ENCODE measurements at places on chromosomes 11 and 22.

DNA sequence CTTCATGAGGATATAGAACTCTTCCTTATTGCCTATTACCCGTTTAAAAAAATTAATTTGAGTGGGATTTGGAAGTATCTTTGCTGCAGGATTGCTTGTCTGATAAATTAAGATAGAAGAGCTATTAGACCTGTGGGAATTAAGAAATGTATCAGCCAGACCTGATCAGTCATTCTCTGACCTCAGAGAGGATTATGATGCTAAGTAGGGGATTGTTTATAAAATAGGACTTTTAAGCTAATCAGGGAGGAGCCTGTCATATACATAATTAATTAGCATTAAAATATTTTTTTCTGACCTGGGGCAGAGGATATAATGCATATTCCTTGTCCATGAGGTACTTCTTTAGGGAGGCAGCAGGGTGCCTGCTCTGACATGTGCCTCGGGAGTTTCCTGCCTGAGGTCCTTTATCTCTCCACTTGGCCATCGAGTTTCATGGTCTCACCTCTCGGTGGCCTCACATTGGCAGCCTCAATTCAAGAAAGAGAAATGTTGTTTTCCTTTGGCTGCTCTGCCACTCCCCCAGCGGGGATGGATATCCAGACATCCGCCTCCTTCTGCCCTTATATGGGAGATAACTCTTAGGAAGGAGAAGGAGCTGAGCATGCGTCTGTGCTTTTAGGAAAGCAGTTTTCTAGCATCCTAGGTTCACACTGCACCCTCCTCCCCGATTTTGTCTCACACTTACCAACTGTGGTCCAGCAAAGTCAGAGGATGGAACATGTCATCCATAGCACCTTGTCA, 41.1 kb downstream of the DIXDC1 start:
- no peak for DNase-seq

DNA sequence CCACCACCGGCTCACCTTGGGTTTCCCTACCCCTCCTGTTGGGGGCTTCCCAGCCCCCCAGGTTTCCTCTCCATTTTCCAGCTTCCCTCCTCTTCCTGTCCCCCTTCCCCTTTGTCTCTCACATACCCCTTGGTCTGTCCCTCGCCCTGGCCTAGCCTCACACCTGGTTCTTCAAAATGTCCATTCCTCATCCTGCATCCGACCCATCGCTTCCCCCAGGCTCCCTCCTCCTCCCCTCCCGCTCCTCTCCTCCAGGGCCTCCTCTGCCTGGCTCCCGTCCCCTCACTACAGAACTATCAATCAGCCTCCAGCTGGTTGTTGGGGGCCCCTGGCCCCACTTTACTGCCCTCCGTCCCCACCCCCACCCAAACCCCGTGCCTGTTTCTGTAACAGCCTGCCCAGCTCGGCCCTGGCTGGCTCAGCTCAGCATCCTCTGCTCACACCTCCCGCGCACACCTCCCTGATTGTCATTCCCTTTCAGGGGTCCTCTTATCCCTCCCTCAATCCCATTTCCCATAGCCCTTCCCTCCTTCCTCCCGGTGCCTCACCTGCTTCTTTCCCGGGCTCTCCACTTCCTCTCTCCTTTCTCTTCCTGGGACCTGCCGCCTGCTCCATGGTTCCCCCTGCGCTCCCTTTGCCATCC, 1.2 kb downstream of the CNIH2 start:
- no peak for DNase-seq

GRCh38 chr22:37331034-37331428, 48.7 kb downstream of the CYTH4 start:
- no peak for DNase-seq

GRCh38 chr11:65129649-65130441, 4.5 kb downstream of the SYVN1 start:
- no peak for DNase-seq

- DNase-seq, result no peak
Measured at GRCh38 chr11:44376423-44376822, 66.5 kb upstream of the ALX4 start.

DNA sequence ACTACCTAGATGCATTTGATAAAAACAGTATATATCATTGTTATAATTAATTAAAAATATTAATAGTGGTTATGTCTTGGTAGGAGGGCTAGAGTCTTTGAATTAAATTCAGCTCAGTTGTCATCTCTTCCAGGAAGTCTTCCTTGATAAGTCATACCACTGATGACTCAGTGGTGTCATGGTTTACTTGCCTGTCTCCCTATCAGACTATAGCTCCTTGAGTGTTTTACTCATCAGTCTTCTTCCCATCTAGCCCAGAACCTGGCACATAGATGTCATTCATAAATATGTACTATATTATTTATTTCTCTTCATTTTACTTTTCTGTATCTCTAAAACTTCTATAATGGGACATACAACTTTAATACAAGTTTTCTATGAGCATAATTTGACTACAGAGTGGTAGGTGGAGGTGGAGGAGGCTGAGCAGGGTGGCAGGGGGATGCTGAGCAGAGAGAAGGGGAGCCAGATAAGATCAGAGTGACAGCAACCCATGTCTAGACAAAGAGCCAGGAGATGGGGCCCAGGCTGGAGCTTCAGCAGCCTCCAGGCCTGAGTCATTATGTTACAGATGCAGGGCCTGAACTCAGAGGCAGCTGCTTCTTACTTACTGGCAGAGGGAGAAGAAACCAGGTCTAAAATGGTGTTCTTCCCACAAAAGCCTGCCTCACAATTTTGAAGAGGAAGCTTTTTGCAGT, 82.3 kb upstream of the PHOX2A start:
- no peak for DNase-seq

GRCh38 chr11:112809429-112809828, 151.8 kb upstream of the NCAM1 start:
- DNase-seq, result no peak

GRCh38 chr11:125935618-125936199, 10.1 kb upstream of the VSIG10L2 start:
- no peak for DNase-seq

DNA sequence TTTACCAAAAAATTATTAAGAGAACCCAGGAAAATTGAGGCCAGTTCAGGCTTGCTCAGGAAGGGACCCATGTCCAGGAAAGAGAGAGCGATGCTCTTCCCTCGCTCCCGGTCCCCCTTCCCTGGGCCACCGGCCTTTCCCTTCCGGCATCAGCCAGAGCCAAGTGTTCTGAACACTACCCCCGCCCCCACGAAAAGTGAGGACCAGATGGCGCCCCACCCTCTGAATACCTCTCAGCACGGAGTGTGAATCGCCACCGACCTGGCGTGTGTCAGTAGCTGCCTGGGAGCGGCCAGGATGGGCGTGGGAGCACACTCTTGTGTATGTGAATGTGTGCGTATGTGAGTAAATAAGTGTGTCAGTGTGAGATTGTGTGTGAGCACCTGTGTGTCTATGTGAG, 20.2 kb downstream of the RPS6KA4 start:
- DNase-seq, result no peak

- no peak for DNase-seq
Measured at GRCh38 chr22:30202531-30203006, 44.0 kb downstream of the LIF start.

GRCh38 chr11:75197512-75198277, 42.9 kb upstream of the TPBGL start:
- DNase-seq, result no peak

DNA sequence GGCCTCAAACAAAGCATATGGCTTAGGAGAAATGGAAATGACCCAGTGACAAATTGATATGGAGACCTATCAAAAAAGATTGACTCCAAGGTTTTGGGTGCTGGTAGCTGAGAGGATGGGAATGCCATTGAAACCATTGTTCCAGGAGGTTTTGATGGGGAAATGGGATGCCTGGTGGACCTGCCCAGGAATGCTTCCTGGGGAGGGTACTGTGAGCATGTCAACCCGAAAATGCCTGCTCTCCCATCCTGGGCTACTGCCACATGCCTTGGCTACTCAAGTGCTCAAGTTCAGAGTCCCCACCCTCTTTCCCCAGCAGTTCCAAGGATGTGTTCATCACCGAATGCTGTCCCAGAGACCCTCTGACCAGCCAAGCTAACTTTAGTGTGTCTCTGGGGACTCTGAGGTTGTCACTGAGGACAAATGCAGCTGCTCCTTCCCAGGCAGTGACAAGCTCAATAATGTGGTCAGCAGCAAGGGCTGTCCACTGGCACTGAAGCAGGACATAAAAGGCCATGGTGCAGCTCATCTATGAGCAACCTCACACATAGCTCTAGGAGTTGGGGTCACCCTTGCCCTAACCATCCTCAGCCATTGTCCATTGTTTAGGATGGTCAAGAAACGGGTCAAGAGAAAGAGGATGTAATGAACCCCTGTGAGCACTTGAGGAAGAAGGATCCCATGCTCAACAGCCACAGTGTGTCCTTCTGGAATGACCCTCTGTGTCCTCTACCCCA, 83.7 kb downstream of the TRIM29 start:
- DNase-seq, result no peak

DNA sequence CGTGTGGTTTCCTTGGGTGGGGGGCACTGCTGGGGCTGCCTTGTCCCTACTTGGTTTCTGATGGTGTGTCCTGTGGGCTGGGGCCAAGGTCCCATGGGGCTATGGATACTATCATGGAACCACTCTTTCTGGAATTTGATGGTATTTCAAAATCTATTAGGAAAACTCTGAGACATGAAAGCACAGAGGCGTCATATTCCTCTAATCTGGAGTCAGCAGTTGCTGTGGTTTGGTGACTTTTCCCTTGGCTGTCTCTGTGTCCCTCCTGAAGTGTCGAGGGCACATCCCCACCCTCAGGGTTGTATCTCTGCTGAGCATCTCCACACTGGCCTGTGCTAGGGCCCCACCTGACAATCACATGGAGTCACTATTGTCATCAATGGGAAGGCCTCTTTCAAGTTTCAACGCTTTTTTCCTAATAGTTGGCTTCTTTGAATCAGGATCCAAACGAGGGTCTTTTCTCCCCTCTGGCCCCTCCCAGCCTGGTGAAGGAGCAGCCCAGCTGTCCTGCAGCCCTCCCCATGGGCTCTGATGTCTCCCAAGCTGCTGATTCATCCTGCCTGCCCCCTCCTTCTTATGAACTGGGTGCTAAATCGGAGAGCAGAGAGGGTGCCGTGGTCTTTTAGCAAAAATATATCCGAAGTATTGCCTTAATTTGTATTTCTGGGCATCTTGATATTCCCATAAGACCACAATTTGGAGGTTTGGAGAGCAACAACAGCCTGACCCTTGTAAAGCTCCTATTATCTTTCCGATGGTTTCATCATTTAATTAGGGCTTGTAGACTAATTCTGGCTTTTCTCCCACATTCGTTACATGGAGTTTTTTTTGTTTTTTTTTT, 38.5 kb downstream of the MED15 start:
- DNase-seq, result no peak

DNA sequence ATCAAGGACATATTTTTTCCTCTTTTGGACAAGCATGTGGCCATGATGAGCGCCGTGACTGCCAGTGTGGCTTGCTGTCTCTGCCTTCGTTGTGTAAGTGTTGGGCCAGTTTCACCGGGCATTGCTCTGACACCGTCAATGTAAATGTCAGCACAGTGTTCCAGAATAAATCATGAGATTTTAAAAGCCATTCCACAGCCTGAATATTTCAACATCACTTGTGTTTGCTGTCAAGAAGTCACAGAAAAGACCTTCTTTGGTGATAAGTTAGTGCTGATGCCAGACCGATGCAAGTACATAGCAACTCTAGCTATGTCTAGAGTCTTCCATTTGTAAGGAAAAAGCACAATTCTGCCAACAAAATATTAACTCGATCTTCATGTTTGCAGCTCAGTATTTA, 467.8 kb downstream of the TBC1D22A start:
- no peak for DNase-seq

DNA sequence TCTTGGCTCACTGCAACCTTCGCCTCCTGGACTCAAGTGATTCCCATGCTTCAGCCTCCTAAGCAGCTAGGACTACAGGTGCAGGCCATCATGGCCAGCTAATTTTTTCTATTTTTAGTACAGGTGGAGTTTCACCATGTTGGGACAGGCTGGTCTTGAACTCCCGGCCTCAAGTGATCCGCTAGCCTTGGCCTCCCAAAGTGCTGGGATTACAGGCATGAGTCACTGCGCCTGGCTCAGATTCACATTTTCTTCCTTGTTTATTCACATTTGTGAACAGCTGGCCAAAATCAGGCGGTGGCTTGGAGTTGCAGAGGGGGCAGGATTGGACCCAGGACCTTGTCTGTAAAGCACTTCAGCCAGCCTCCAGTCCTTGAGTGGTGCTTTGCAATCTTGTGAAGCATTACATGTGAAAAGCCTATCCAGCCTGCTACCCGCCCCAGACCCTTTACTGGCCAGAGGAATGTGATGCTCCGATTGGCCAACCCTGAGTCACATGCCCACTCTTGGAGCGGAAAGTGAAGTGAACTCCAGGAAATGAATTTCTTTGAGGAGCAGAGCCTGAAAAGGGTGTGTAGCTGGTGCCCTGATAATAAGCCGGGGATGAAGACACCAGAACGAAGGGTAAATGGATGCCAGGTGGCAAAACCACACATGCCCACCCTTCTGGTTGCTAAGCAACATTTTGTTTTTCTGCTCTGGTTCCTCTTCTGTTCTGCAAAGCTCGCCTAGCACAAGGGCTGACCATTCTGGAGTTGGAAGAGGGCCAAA, 62.6 kb upstream of the PTPRJ start:
- DNase-seq, result peak; percentile 54

- no peak for DNase-seq
Measured at GRCh38 chr11:131965504-131965903, 595.1 kb downstream of the NTM start.

GRCh38 chr22:48156603-48157355, 1394.3 kb downstream of the TBC1D22A start:
- no peak for DNase-seq

- no peak for DNase-seq
Measured at GRCh38 chr11:115606498-115607220, 102.4 kb upstream of the CADM1 start.

DNA sequence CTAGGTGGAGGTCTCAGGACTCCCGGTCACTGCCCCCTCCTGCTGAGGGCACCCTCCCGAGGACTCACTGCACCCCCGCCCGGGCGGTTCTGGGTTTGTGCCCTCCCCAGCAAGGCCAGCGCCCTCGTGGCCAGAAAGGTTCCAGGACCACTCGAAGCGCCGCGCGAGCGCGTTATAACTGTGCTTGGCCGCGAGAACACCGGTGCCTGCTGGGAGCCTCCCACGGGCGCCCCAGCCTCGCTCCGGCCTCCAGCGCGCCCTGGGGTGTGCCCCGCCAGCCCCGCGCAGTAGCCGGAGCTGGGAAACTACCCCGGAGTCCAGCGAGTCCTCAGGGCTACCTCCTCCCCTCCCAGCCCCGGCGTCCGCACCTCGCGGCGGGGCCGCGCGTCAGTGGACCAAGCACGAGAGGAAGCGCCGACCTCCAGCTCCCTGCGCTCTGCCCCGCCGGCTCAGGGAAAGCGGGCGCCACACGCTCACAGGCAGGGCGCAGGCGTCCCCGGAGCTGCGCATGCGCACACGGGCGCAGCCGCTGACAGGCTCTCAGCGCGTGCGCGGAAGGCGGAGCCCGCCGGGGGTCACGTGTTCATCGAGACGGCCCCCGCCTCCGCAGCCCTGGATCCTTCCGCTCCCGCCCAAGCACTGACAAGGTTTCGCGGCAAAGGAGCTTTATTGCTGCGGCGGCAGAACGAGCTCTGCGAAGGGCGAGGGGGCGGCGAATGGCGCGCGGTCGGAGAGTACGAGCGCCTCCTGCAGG, at the start of gene SCO2:
TSS of gene SCO2 (minus strand) at position 495 of the 754 bp plus-strand sequence. CDS start 1,187 bp downstream, outside the sequence.
- DNase-seq, result peak; percentile 97

GRCh38 chr11:79304599-79305212, 136.1 kb downstream of the TENM4 start:
- no peak for DNase-seq

GRCh38 chr11:9754010-9754471, 90.2 kb downstream of the SWAP70 start:
- no peak for DNase-seq
